ENCODE measurements at places on chromosomes 16 and 17.

GRCh38 chr17:40506786-40507185, 5.4 kb upstream of the TNS4 start:
- DNase-seq = no peak

- DNase-seq = no peak
Observed at GRCh38 chr16:20259541-20259940, 67.8 kb downstream of the GP2 start.

DNA sequence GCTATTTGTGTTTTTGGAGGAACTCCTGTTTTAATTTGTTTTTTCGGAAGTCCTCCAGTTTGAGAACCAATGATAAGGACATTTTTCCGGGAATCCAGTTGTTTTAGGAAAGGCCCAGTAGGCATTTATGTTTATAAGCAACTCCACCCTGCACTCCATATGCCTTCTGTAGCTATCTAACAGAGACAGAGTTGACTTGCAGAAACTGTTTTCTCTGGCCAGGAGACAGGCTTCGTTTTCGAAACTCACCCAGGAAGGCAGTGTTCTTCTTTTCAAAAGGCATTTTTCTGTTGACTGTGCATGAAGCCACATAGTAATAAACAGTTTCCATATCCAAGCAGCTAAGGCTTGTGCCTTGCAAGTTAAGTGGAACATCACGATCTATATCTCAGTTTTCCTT, 587.1 kb downstream of the WWOX start:
- DNase-seq = no peak

DNA sequence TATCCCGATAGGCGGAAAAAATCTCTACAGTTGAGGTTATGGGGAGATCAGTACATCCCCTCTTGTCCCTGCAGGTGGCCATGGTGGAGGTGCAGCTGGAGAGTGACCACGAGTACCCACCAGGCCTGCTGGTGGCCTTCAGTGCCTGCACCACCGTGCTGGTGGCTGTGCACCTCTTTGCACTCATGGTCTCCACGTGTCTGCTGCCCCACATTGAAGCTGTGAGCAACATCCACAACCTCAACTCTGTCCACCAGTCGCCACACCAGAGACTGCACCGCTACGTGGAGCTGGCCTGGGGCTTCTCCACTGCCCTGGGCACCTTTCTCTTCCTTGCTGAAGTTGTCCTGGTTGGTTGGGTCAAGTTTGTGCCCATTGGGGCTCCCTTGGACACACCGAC, 4.2 kb downstream of the ORAI3 start:
- DNase-seq = no peak

- peak; percentile 55 for DNase-seq
Observed at GRCh38 chr17:8158267-8159031, 4.3 kb downstream of the VAMP2 start.

DNA sequence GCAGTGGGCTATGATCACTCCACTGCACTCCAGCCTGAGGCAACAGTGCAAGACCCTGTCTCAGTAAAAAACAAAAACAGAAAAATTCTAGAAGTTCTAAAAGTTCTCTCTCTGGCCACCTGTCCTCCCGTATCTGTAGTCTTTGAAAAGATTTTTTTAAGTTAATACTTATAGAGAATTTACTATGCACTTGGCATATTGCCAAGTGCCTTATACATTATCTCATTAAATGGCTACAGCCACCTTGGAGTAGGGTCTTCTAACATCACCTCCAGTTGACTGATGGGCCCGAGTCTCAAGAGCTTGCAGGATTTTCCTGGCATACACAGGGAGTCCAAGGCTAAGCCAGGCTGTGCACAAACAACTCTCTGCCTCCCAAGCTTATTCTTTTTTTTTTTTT, 44.7 kb downstream of the TMEM186 start:
- DNase-seq = no peak

GRCh38 chr16:84368308-84368996, at the start of gene ATP2C2:
ATP2C2 (plus strand) TSS chr16:84368538; CDS start chr16:84368616, 78 bp downstream.
- no peak for DNase-seq
